ENCODE measurements at places on chromosomes 6 and 20.

DNA sequence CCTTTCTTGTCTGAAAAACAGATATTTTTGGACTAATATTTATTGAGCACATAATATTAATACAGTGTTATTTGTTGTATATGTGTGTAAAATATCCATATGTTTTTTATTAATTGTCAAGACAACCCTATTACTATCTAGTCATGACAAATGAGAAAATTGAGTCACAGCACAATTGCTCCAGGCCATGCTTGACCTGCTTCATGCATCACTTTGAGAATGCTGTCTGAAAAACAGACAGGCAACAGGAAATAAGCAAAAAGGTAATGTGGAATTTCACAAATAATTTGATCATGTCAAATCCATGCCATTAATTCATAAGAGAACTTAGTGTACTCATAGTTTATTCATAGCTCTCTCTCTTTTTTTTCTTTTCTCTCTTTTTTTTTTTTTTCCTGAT, 246.5 kb downstream of the RIMS1 start:
- DNase-seq: no peak

- DNase-seq: no peak
These were observed 123.7 kb upstream of the EXOC2 start for GRCh38 chr6:816510-817084.

DNA sequence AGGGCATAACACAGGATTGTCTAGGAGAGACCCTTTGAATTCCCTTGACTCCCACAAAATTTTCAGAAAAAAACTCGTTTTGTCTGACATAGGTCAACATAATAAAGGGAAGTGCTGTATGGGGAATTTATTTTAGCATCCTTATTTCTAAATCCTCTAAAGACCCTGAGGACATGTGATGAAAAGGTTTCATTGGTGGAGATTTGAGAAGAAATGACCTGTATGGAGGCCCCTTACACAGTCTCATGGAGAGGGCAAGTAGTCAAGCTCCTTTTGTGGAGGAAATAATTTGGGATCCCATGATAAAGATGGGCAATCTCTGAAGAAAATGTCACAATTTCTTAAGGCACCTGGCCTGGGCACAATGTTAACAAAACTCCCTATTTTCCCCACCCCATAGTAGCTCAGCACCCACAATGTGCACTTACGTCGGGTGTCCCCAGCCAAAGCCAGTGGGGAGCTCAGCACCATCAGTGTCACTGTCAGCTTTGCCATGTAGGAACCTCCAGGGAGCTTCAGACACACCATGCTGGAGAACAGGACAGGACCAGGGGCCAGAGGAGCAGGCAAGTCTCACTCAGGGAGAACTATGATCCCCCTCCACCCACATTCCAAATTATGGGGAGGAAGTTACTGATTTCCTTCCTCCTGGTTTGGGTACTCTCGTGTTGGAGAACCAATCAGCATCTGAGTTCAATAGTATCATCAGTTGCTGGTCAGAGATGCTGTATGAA, at the start of gene HLA-DRB5:
HLA-DRB5 (minus strand) TSS at position 591 of the 734 bp plus-strand sequence; CDS start at position 528, 63 bp downstream.
- peak; percentile 9 for DNase-seq

DNA sequence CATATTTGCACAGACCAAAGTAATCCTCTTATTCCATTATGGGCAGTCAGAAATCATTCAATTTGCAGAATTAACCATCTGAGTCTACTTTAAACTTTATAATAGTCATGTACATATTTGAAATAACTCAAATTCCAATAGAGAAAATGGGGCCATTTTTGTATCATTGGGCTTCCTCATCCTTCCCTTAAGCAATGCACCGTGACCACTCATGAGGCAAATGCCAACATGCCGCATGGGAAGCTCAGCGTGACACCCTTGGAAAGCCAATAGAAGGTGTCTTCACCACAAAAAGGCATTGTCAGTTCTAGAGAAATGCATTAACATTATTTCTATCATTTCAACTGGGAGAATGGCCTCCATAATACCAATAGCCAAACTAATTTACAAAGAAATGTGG, 38.5 kb downstream of the SIM1 start:
- no peak for DNase-seq

DNA sequence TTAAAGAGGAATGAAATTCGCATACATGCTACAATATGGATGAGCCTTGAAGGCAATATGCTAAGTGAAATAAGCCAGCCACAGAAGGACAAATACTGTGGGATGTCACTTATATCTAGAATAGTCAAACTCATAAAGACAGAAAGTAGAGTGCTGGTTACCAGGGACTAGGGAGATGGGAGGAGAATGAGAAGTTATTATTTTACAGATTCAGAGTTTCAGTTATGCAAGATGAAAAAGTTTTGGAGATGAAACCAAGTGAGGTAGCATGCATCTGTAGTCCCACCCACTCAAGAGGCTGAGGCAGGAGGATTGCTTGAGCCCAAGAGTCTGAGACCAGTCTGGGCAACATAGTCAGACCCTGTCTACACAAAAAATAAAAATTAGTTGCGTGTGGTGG, 82.5 kb upstream of the ARID1B start:
- DNase-seq: no peak

- no peak for DNase-seq
These were observed 53.2 kb downstream of the SAMD5 start for GRCh38 chr6:147561726-147562125.

GRCh38 chr20:10260316-10260715, 41.7 kb downstream of the SNAP25 start:
- no peak for DNase-seq

GRCh38 chr6:56019973-56020372, 144.6 kb upstream of the BMP5 start:
- no peak for DNase-seq

DNA sequence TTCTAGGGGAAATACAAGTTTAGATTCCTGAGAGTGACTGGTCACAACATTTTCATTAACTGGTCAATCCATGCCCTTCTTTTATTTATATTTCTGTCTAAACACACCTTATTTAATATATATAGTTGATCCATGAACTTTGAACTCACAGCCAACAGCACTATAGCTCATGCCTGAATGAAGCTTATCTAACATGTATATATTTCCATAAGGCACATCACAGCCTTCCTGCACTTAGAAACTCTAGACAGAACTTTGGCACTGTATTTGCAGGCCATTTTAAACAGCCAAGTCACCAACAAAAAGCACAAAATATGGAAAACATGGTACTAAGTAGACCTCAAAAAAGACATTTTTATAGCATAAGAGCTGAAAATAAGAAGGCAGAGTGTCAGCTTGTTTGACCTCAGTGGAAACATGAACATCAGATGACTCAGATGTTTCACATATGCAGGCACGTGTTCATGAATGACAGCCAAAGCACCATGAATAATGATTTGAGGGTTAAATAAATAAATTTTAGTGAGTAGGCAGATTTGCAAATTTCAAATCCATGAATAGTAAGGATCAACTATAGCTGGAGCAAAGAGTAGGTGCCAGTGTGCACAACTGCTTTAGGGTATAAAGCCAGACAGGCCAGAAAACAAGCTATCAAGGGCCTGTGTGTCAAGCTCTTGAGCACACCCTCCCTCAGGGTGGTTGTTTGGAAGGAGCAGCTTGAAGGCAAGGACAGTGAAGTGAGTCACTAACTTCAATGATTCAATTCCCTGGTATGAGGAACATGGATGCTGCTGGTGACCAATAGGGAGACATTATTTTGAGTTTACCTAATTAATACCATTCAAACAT, 88.9 kb upstream of the NT5E start:
- DNase-seq: peak; percentile 95

GRCh38 chr20:9177278-9177677, 108.4 kb downstream of the PLCB4 start:
- no peak for DNase-seq

DNA sequence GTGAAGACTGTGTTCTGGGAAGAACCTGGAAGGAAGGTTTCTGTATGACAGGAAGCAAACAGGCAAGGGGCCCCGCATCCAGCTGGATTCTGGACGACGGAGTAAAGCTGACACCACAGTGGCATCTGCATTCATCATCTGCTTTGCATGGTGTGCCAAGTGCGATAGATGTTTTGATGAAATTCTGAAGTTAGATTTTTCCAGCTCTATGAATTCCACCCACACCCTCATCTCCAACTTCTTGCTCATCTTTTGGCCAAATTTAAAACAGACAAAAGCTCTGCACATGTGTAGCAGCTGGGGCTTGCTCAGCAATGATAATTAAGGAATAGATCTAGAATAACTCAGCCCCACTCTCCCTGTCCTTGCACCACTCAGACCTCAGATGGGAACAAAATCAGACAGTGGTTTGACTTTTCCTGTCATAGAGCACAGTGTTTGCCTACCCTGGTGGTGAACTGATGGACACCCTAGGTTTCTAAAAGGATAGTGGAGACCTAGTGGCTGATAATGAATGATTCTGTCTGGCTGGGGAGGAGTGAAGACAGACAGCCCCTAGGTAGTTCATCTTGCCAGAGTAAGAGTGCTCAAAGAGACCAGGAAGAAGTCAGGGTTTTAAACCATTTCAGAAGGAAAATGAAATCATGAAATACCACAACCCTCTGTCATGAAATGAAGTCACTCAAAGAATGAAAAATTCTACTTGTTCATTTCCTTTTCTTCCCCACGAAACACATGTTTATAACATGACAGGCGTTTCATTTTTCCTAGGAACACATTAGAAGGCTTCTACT, 85.8 kb downstream of the BCAS1 start:
- DNase-seq: peak; percentile 33

- no peak for DNase-seq
These were observed 82.5 kb downstream of the DTNBP1 start for GRCh38 chr6:15580326-15580725.

DNA sequence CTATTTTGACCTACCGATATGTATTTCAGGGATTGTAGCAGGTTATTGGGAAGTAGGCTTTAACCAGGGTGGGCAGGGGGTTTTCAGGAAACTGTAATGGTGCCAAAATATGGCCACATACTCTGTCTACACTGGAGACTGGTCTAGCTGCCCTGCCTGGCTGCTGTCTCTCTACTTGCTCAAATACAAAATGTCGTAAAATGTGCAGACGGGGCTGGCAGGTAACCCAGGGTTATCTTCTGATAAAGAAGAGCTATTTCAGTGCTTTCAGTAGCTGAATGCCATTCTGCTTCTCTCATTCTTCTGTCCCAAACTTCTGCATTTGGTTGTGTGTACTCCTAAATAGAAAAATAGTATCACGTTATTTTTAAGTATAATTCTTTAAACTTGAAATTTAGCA, 616.2 kb downstream of the EPM2A start:
- no peak for DNase-seq

DNA sequence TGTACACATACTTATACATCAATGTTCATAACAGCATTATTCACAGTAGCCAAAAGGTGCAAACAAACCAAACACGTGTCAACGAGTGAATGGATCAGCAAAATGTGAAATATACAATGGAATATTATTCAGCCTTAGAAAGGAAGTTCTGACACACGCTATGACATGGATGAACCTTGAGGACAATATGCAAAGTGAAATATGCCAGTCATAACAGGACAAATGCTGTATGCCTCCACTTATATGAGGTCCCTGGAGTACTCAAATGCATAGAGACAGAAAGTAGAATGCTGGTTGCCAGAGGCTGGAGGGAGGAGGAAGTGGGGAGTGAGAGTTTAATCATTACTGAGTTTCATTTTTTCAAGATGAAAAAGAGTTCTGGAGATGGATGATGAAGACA, 37.8 kb upstream of the IGF2R start:
- no peak for DNase-seq

- no peak for DNase-seq
These were observed 37.6 kb downstream of the GOPC start for GRCh38 chr6:117564681-117565080.

DNA sequence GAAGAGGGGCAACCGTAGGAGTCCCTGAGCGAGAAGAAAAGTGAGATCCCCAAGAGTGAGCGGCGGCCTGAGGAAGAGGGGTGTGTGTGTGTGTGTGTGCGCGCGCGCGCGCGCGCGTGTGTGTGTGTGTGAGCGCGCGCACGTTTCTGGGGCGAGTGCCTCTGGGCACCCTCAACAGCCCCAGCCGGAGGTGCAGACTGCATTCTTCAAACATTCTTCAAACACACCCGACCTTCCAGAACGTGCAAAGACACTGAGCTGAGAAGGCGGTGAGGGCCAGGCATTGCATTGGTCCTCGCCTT, 76.2 kb upstream of the FOXP4 start:
- no peak for DNase-seq

- DNase-seq: no peak
These were observed 595.3 kb upstream of the PTCHD4 start for GRCh38 chr6:48706310-48706709.

DNA sequence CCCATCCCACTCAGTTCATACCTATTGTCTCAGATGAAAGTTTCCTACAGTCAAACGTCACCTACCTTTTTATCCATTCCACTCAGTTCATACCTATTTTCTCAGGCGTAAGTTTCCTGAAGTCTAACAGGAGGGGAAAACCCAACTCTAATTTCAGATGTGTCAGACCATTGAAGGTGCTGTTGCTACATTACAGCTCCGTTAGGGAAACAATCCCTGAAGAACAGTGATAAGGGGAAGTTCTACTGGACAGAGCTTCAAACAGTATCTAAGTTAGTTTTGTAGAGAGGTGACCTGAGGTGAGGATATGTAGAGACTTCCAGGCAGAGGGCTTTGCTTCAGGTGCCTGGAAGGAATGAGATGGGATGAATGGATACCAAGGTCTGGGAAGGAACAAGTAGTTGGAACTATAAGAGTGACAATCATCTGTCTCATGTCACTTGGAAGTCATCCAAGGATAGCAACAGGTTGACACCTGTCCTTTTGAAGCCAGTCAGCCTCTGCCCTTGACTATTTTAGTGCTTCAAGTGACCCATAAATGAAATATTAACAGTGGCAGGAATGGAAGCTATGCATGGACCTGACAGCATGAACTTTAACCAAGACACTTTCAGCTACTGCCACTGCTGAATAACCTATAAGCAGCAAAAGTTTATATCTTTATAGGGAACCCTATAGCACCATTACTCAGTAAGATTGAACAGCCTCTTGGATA, 191.6 kb upstream of the MOCS1 start:
- DNase-seq: no peak
